Fibroblast of skin of right quadriceps (primary cell): ENCODE measurements at places on chromosomes 11 and 22.

DNA sequence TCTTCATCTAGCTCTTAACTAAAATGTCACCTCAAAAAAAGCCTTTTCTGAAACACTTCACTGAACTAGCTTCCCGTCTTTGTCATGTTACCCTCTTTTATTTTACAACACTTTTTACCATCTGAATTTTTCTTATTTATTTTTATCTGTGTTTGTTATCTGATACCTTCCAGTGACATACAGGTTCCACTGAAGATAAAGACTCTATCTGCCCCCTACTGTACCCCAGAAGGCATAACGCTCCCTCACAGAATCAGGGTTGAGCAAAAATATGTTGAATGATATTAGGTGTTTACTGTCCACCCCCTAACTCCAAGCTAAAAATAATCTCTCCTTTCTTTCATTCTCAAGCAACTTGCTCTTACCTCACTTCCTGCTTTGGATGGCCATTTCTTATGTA lies 654.2 kb downstream of the NELL1 start:
- DNase-seq: no peak

DNA sequence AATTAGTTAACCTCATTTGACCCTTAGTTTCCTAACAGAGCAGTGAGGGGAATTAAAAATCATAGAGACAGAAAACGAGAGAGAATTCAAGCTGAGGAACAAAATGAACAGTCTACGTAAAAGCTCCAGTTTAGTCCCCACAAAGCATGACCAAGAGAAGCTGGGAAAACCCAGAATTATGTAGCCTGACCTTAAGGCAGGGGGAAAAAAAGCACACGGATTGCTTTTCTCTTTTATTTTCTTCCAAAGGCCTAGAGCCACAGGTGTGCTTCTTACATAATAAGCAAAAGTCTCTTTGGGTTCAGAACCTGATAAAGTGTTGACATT lies 514 bp upstream of the AMBRA1 start:
- no peak for DNase-seq

DNA sequence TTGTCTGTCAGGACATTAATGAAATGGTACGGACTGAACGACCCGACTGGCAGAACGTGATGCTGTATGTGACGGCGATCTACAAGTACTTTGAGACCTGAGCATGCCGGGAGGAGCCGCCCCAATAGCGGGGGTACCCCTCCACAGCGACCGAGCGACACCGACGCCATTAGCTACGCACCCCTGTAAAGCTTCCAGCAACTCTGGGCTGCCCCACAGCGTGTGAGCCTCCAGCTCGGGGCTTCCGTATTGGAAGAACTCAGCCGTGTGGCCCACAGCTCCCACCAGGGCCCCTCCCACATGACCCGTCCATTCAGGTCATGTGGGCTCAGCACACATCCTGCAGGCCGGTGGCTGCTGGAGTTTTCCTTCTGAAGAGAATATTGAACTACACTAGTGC lies 12.9 kb upstream of the ADORA2A start:
- no peak for DNase-seq

DNA sequence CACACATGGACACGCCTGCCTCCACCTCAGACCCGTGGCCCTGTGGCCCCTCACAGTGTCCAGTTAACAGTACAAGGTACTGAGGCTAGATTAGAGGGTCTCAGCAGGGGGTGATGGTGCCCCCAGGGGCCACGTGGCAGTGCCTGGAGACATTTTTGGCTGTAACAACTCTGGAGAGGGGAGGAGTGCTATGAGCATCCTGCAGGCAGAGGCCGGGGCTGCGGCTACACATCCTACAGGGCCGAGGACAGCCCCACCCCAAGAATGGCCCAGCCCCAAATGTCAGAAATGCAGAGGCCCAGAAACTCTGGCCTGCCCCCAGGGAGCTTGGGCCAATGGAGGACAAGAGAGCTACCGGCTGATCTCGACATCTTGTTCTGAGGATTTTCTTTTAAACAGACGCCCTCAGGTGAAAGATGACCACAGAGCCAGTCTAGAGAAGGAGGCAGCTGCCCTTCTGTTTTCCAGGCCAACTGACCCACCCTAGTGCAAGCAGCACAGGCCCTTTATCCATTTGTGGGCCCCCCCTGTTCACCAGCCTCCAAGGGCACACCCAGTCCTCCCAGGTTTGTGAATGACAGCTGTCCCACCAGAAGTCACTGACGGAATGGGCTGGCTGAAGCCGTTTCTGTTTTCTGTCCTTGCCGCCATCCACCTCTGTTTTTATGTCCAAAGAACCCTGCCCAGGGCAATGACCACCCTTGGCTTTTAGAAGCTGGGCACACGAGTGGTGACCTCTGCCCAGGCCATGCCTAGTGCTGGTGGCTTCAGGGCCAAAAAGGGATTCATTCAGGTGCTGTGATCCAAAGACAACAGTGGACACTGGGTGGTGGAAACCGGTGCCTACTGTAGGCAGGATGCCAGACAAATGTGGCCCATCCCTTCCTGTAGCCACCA lies 85.2 kb upstream of the LINC01488 start:
- DNase-seq: no peak

DNA sequence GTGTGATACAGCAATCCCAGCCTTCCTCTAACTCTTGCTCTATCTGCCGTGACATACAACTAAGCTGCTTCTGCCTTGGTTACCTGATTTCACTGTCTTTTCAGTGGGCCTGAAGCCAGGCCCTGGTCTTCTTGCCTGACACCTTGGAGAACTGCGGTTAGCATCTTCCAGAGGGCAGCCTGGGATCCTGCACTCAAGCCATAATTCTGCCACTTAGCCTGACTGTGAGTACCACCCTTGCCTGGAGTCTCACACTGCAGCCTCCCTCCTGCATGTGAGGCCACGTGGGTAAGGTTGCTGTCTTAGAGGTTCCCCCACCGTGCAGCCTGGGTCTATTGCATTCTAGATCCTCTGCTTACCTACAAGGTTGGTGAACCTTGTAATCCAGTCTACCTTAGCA lies 35.8 kb downstream of the USP35 start:
- no peak for DNase-seq

GRCh38 chr11:43392713-43393112 lies 34.0 kb downstream of the TTC17 start:
- DNase-seq: no peak
